Activated CD4-positive, alpha-beta T cell treated with anti-CD3 and anti-CD28 coated beads, Interleukin-2, amount 50 U/mL, for 1 hour (primary cell): ENCODE measurements at places on chromosomes 12 and 14.
A peak's percentile ranks its signal among the peaks of the same experiment; 100 is the strongest.

DNA sequence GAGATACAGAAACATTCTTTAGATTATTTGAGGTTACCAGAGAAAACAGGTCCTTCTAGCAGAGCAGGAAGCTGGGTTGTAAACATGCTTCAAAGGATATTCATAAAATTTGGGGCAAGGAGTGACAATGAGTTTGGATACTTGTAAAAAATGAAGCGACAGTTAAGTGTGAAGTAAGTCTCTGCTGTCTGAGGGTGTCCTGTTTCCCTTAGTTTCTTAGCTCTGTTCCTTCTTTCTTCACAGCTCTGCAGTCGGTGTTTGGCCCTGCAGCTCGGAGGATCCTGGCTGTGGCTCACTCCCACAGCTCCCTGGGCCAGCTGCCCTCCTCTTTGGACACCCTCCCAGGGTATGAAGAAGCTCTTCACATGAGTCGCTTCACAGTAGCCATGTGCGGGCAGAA is 10.8 kb downstream of the TMEM52B start:
- DNase-seq = no peak

DNA sequence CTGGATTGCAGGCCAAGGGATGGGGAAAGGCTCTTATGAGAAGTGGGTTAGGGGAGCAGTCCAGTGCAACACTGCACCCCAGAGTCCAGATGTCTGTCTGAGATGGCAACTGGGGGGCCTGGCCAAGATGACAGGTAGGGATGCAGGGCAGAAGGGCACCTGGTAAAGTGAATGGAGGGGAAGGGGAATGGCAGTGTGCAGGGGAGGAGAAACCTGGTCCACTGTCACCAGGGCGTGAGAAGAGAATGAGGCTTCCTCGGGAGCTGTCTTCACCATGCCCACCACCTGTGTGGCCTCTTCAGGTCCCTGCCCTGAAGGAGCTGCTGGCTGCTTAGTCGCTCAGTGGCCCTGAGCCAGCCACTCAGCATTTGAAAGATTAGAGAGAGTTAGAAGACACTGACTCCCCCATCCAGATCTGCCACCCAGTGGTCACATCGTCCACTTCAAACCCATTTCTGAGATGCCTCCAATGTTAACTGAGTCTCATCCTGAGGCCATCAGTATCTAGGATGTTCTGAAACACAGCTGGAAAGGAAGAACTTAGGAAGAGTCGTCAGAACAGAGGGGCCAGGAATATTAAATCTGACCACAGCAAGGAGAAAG is 57.3 kb downstream of the PLEKHG3 start:
- DNase-seq = no peak

DNA sequence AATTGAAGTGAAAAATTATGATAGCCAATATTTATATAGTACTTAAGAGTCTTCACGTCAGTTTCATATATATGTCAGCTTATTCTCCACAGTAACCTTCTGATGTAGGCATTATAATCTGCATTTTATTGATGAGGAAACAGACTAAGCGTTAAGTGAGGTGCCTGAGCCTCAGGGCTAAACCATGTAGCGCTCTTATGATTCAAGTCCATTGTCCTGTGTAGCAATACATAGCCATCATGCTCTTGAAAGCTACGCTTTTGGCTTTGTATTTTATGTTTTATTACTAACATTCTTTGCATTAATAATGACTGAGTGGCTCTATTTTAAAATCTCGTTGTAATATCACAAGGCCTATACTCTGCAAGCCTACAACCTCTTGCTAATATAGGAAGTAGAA is 79.0 kb downstream of the ANO6 start:
- DNase-seq = no peak

DNA sequence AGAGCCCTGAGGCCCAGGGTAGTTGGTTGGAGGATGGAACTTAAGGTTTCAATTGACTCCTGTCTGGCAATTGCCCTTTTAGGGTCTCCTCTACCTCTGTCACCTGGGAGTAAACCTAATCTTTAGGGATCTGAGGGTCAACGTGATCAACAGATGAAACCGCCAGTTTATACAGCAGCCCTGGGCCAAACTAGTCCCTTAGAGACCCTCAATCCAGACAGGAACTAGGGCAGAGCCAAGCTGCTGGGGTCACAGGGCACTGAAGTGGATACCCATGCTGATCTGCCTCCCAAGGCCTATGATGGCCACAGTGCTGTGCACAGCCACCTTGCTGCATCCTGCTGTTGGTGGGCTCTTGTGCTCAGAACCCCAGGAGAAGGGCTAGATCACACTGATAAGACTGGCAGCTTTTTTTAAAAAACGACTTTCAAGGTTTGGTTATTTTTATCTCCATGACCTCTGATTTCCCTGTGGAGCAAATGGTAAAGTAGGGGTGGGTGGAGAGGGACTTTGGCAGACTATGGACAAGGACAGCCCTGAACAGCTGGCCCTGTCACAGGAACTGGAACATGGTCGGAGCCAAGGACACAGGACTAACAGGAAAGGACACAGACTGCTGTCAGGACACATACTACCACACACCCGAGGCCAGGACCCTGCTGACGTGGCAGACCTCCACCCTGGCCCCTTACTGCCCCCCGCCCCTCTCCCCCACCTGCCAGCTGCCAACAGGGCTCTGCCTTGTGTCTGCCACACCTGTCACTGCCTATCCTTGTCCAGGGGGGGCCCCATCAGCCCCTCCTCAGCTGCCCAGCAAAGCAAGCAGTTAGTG is 474 bp downstream of the FITM1 start:
- DNase-seq = no peak

- DNase-seq = no peak
Measured at GRCh38 chr12:132243596-132244310, 85.6 kb downstream of the GALNT9 start.

DNA sequence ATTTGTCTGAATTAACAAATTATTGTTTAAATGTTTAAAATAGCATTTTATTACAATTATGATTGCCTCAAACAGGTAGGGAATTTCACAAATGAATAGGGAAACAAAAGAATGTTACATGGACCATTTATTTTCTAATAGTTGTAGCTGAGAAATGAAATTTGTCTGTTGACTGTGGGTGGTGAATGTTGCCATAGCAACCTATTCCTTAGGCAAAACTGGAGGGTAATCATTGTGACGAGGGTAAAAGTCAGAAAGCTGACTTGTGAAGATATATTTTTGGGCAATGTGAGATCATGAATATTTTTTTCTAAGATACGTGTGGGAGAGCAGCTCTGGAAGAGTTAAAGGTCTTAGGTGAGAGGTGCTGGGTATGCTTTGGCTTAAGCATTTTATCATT is 24.2 kb upstream of the CLEC14A start:
- no peak for DNase-seq

GRCh38 chr14:105256292-105256960 is 8.1 kb downstream of the BTBD6 start:
- DNase-seq = no peak

DNA sequence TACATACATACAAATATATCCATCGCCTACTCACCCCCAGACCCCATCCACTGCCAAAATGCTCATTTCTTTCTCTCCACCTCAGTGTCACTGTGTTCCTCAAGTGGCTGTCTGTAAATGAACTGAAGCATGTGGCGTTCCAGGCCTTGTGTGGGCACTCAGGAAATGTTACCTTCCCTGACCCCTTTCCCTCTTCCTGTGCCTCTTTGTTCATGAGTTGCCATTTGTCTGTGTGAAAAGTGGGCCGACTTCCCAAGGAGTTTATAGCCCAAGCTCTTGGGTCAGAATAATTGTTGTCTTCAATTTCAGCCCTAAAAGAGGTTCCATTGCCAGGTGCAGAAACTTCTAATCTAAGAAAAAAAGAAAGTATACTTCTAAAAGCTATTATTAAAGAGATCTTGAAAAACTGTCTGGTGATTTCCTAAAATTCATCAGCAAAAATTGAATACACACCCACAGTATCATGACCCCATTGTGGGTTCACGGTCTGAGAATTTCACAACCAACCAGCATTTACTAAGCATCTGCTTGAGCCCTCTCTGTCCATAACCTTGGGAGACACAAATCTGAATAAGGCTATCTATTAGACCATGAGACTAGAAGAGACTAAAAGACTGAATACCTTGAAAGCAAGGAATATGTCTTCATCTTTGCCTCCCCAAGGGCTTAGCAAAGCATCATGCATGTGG is 201.4 kb upstream of the EEA1 start:
- no peak for DNase-seq

DNA sequence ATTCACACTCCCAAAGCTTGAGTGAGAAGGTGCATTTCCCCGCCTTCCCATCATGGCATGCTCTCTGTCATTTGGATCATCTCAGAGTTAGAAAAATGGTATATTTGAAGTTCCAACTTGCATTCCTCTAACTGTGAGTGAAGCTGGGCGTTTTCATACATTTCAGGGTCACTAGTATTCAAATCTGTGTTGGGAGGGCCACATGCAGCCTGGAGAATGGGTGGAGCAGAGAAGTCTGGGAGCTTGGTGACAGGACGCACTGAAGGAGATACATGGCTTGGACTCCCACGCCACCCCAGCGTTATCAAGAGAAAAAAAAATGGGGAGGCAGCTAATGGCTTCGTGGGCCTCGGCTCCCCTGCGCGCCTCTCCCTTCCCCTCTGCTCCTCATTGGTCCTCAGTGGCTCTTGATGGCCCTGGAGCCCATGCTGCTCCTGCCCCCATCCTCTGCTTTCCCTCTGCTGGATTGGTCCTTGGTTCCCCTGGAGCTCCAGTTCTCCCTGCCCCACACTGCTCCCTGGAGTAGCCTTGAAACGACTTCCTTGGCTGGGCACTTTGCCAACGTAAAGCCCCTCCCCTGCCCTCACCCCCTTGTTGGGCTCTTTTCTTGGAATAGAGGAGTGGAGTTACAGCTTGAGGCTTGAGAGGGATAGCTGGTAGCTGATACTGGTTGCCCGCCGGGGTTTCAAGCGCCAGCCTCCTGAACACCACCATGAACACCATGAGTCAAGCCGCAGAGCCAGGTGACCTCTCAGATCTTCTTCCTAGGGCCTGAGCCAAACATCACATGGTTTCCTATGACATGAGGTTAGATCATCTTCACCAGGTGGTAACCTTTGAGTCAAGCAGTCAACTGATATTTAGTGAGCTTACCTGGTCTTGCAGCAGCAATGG is 139.6 kb downstream of the PRKCH start:
- DNase-seq = peak; percentile 45

DNA sequence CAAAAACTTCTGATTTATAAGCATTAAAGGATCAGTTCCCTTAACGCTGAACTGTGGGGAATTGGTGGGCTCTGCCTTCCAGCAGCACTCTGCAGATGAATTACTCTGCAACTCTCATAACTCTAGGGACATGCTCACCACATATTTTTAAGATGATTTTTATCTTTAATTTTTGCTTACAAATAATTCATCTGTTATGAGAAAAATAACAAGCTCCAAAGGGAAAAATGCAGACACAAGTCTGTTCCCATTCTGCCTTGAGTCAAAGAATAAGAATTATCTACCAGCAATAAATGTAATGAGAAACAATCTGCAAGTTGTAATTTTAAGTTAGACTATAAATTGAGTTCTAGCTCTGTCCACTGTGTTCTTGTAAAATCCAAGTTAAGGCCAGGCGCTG is 133.1 kb upstream of the MDM1 start:
- DNase-seq = no peak

DNA sequence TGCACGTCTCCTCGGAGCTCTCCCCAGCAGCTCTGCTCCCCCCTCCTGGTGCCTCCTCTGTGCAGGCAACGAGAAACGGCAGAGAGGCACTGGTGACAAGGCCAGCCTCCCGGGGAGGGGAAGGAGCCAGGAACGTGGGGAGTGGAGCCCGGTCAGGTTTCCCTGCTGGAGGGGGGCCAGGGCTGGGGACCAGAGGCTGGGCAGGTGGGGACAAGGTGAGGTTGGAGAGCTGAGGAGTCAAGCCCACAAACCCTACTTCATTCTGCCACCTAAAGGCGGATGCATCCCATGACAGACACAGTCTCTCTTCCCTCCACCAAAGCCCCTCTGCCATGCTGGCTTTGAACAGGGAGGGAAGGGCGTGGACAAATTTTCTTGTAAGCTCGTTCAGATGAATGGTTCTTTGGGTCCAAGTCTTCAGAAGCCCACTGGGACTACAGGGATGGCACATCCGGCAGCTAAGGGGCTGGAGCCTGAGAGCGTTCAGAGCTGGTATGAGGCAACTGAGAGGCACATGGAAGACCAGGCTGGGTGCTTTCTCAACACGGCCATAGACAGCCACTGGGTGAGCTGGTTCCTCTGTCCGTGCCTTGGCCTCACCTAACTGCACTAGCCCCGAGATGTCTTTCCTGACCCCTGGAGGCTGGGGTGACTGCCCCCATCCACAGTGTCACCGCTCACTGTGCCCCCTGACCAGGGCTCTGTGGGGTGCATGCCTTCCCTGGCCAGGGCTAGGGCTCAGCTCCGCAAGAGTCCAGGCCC is 105.9 kb downstream of the RBM19 start:
- no peak for DNase-seq

- no peak for DNase-seq
Measured at GRCh38 chr14:95328729-95329503, 9.2 kb upstream of the CLMN start.

- DNase-seq = no peak
Measured at GRCh38 chr14:50343434-50343833, 31.3 kb downstream of the DMAC2L start.

DNA sequence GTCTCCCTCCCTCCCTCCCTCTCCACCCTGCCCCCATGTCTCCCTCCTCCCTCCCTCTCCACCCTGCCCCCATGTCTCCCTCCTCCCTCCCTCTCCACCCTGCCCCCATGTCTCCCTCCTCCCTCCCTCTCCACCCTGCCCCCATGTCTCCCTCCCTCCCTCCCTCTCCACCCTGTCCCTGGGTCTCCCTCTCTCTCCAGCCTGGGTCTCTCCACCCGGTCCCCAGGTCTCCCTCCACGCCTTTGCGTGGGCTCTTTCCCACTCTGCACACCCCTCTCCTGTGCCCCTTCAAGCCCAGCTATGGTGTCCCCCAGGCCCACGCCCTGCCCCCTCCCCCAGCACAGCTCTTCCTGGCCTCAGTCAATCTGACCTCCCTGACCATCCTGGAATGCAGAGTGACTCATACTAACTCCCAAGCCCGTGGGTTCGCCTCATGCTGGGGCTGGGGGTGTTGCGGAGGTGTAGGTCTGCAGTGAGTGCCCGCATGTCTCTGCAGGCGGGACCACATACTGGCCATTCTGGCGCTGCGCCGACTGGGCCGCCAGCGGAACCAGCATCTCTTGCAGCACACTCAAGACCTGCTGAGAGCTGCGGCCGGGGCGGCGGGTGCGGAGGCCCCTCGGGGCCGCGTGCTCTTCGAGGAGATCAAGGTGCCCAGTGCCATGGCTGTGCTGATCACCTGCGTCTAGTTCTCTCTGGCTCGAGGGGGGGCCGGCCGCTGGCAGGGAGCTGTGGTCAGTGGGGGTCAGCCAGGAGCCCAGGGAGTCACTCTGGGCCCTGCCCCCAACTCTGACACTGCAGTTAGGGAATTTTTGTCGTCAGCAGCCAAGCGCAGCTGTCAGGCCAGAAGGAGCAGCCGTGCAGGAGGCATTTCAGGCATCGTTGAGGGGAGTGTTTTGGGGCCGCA is 13.5 kb upstream of the TNFAIP2 start:
- DNase-seq = no peak

- no peak for DNase-seq
Measured at GRCh38 chr12:74671421-74671820, 133.8 kb downstream of the ATXN7L3B start.

- DNase-seq = no peak
Measured at GRCh38 chr14:30651937-30652336, 29.8 kb downstream of the SCFD1 start.

GRCh38 chr14:63650256-63650952 is 8.7 kb upstream of the WDR89 start:
- peak; percentile 28 for DNase-seq

- DNase-seq = no peak
Measured at GRCh38 chr12:19978193-19978592, 390.1 kb upstream of the PDE3A start.
